ENCODE measurements at places on chromosomes 5 and 9.
A peak's percentile ranks its signal among the peaks of the same experiment; 100 is the strongest.

DNA sequence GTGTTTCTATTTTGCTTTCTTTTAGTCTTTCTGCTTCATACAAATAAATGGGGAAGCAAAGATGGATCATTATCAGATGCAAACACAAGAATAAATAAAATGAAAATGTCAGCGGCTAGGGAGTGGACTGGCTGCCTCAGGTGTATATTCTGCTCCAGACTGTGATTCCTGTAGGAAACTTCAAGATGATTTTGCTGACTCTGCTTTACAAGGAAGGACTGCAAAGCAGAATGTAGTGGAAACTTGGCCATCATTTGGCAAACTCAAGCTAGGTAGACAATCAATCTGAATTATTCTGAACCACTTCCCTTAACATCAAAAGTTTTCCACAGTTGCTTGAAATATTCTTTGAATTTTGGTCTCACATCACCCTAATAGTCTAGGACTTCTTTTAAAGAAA, 38.1 kb upstream of the NREP start:
- DNase-seq: no peak

- DNase-seq: no peak
Measured at GRCh38 chr9:73146111-73146815, 5.4 kb upstream of the ANXA1 start.

GRCh38 chr9:97276310-97276852, 31.1 kb upstream of the CCDC180 start:
- peak; percentile 17 for DNase-seq

DNA sequence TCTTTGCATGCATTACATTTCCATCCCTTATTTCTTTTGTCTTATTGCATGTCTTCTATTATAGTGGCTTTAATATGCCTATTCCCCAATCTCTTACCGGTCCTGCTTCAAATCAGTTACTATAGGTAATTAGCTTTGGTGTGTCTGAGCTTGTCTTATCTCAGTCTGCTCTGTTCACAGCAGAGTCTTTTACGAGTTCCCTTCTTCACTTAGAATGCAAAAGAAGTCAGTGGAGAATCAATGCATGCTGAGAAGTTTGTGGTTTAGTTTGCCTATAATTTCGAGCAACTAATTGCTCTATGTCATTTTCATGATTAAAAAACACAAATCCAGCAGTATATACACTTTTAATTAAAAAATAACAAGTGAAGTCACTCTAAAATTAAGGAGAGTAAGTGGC, 545.0 kb downstream of the SLCO4C1 start:
- DNase-seq: no peak

DNA sequence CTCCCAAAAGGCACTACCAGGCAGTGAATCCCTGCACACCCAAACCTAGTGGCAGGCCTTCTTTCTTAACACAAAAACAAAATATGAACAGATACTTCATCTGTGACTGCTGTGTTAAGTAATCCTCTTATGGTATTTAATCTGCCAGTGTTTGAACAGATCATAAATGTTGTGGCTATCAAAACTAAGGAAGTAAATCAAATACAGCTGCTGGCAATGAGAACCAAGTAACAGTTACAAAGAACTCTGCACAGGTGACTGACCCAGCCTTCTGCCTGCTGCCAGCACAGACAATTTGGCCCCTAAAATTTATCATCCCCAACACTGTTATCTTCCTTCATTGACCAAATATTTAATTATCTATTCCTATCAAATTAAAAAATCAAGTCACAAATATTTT, 78.0 kb downstream of the GNAQ start:
- DNase-seq: no peak

DNA sequence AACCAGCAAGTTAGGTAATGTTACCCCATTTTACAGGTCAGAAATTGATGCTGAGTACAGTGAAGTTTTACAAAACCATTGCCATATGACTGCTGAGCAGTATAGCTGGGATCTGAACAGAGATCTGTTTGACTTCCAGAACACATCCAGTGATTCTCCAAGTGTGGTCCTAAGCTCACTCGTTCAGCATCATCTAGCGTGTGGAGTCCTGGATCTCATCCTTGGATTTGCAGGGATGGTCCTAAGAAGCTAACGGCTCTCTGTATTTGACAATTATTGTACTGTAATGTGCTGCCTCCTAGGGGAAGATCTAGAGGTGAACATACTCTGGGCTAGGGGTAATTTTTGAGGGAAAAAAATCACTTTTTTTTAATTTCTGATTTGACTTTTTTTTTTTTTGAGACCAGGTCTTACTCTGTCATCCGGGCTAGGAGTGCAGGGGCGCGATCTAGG, 1.4 kb downstream of the SLC26A2 start:
- peak; percentile 47 for DNase-seq

- no peak for DNase-seq
Measured at GRCh38 chr9:134989206-134990065, 71.7 kb upstream of the FCN1 start.

DNA sequence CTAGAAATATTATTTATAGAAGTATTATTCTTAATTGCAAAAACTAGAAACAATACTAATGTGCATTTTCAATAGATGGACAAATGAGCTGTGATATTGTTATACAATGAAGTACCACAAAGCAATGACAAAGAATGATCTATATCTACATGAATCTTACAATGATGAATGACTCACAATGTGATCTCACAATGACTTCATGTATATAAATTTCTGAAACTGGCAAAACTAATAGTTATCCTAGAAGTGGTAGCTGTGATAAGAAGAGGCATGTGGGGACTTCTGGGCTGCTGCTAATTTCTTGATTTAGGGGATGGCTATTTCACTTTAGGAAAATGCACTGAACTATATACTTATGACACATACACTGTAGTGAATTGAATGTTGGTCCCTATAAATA, 396.0 kb upstream of the ZNF608 start:
- no peak for DNase-seq

GRCh38 chr5:82097-82496, 9.9 kb upstream of the PLEKHG4B start:
- peak; percentile 95 for DNase-seq

DNA sequence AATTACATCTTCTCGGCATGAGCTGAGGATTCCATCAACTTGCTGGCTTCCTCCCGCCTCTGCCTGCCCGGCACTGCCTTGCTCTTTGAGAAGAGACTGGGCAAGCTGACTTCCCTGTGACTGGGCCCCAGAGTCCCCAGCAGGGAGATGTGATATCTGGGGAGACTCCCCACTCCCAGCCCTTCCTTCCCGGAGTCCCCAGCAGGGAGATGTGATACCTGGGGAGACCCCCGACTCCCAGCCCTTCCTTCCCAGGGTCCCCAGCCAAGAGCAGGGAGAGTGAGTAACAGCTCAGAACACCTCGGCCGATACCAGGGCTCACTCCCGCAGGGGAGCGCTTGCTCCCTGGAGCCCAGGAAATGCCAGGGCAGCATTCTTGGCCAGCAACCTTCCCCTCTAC, 90.1 kb upstream of the NEURL1B start:
- no peak for DNase-seq

DNA sequence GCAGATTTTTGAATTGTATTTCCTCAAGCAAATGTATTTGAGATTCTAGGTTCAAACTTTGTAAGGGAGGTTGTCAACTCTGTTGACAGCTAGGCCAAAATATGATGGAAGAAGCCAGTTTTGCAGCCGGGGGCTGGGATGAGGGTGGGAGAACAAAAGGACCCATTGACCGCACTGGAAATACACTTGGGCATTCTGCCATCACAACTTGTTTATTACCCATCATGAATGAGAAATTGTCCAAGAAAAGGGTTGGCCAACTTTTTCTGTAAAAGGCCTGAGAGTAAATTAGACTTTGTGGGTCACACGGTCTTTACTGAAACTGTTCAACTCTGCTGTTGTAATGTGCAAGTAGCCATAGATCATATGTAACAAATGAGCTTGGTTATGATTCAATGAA, 221.3 kb upstream of the KLF9 start:
- DNase-seq: no peak

- DNase-seq: no peak
Measured at GRCh38 chr9:127647451-127647850, 35.4 kb downstream of the STXBP1 start.

DNA sequence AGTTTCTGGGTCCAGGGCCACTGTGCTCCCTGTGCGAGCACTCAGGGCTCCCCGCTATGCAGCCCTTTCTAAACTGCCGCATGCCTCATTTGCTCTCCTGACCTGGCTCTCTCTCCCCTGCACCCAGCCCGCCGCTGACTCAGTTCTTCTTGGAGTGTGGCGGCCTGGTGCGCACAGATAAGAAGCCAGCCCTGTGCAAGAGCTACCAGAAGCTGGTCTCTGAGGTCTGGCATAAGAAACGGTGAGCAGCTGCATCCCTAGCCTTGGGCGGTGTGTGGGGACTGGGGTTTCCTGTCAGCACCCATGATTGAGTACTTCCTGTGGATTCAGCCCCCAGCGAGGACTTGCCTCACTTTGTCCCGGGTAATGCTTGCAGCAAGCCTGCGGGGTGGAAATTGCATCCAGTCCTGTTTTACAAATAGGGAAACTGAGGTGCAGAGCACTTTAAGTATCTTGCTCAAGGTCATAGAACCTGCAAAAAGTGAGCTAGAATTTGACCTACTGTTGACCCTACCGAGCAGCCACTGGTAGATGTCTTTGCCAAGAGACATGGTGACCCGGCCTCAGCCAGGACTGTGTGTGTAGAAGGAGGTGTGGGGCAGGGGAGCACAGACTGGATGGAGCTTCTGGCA, 27.9 kb downstream of the USP20 start:
- no peak for DNase-seq

- DNase-seq: peak; percentile 75
Measured at GRCh38 chr5:59174248-59174844, 591.5 kb downstream of the RAB3C start.

DNA sequence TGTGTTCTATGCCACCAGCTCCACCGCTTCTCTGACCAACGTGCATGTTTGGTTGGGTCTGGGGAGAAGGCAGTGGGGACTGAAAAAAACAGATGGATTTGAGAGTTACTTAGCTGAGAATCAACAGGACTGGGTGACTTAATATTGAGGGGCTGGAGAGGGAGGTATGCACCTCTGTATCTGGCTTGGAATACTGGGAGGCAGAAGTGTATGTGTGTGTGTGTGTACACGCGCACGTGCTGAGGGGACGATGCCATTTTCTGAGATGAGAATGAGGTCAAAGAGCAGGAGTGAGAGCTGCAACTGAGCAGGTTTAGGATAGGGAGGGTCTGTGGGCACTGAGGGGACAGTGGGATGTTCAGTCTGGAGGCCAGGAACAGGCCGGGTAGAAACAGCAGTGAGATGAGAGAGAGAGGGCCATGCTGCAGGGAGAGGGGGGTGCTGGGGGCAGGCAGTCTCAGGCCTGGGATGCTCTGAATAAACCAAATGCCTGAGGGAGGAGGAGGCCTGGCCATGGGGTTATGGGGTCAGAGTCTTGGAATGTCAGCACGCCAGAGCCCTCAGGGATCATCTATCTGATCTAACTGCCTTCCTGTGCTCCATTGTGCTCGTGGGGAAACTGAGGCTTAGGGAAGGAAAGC, 14.0 kb downstream of the PDGFRB start:
- DNase-seq: peak; percentile 56

DNA sequence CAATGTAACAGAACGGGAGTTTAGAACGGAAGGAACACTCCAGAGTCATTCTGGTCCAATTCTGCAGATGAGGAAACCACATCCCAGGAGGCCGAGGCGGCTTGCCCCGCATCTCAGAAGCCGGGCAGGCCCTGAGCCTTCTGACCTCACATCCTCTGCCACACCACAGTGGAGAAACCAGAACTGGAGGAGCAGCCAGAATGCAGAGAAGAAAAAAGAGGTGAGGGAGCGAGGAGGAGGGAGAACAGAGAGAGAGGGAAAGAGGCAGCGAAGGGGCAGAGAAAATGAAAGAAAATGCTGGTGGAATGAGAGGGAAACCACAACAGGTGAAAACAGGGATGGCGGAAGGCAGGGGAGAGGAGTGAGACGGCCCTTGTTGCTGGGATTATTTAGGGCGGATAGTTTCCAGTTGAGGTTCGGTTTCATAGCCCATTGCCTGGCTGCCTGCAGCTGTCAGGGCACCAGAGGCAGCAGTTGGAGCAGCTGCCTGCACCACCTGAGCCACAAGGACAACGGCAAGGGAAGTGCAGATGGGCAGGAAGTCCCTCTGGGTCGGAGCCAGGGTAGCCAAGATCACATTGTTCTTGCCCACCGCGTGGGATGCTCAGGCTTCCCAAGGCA, at the start of gene HMHB1:
TSS of gene HMHB1 (plus strand) at position 77 of the 621 bp plus-strand sequence.
- no peak for DNase-seq

DNA sequence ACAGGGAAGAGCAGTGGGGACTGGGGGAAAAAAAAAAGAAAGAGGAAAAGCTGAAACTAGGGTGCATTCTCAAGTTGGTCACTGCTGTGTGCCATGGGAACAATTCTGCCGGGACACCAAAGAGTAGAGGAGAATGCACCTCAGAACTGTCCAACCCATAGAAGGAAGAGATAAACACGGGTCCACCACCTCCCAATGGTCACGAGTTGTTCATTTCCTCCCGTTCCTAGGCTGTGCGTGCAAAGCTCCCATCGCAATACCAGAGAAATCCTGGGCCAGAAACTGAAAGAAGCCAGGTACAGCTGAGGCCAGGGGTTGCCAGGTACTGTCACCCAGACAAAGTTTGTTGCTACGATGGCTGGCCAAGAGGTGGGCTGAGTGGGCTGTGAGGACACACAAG, 236.9 kb upstream of the ANKRD55 start:
- DNase-seq: no peak

- DNase-seq: peak; percentile 19
Measured at GRCh38 chr5:144275329-144275728, 104.7 kb downstream of the KCTD16 start.

DNA sequence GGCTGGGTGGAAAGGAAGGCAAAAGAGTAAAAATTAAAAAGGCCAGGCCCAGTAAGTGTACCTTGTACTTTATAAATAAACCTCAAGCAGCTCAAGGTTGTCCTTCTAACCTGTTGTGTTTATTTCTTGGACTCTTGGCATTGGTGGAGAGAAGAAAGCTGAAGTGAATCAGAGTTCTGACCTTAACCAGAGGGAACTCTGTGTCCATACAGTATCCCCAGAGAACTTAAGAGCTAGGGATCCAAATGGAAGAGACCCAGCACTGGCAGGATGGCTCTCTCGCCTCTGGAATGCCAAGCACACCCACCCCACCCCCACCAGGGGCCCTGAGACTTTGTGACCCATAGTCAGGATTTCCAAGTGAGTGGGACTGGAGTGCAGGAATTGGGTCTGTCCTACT, 14.2 kb downstream of the NUDT2 start:
- DNase-seq: no peak

GRCh38 chr5:150361301-150361700, 3.8 kb downstream of the TCOF1 start:
- DNase-seq: no peak

- DNase-seq: no peak
Measured at GRCh38 chr5:168591302-168592013, 12.3 kb upstream of the PANK3 start.
